DND-41 (cell line): ENCODE measurements at places on chromosomes 7 and 10.

DNA sequence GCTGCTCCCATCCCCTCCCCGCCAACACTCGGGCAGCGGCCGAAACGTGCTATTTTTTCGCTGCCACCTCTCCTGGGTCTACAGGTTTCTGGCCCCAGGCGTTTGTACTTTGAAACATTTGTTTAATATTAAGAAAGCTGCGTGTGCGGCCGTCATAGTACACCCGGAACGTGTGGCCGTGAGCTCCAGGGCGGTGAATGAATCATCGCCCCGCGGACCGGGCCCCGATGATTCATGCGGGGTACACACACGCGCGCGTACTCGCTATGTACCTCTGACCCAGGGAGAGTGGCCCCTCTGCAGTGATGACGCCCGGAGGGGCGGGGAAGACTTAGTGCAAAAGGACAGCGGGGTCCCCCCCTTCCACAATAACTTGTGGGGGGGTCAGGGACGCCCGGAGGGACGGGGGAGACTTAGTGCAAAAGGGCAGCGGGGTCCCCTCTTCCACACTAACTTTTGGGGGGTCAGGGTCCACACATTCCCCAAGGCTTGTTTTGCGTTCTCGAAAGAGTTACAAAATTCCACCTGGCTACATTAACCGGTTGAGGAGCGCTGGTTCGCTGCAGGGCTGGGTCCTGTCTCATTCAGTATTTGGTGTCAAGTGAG is 56.5 kb upstream of the PCGF5 start:
- DNase-seq: peak; percentile 48

GRCh38 chr7:73567846-73568685 is 10.3 kb downstream of the TBL2 start:
- DNase-seq: peak; percentile 66

GRCh38 chr7:39540320-39540719 is 25.9 kb upstream of the YAE1 start:
- no peak for DNase-seq

DNA sequence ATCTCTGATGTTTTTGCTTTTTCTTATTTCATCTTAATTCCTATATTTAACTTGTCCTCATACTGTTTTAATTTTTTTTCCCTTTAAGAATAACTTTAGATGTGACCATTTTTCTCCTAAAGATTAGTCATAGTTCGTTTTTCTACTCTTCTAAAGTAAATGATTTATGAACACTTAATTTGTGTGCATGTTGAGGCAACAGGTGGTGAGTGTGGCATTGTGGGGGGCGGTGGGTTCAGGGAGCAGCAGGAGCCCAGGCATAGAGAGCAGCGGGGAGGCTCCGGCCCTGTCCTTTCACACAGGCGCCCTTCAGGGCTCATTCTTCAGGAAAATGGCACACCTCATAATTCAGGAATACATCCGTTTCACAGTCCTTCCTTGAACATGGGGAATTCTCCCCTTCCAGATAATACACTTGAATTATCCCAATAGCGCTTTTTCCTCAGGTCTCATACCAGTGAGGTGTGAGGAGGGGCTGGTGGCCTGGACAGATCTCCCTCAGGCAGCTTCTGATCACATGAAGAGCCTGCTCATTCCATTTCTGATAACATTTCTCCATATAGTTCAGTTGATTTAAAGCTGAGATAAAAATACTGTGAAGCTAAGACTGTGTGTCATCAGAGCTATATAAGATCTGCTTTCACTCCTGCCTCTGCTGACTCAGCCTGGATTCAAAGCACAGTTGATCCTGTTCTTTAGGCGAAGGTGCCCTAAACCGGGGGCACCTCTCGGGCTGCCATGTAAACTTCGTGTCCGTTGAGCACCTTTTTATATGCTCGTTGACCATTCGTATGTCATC is 40.2 kb downstream of the CUL1 start:
- DNase-seq: no peak

DNA sequence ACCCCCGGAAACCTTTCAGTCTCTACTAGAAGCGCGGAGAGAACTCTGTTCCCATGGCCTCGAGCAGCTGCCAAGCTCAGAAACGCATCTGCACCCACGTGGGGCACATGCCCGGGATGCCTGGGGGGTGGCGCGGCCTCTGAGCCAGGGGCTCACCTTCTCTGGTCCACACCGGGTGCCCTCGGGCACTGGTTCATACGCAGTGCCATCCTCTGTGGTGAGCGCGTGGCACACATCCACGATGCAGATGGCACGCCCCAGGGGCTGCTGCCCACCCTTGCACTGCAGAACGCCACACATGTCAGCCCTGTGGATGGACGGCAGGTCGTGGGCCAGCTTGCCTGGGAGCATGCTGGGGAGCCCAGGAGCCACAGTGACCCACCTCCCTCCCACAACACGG is 6.5 kb downstream of the ADAM8 start:
- no peak for DNase-seq

GRCh38 chr7:99949645-99950228 is 20.3 kb upstream of the GJC3 start:
- DNase-seq: no peak

DNA sequence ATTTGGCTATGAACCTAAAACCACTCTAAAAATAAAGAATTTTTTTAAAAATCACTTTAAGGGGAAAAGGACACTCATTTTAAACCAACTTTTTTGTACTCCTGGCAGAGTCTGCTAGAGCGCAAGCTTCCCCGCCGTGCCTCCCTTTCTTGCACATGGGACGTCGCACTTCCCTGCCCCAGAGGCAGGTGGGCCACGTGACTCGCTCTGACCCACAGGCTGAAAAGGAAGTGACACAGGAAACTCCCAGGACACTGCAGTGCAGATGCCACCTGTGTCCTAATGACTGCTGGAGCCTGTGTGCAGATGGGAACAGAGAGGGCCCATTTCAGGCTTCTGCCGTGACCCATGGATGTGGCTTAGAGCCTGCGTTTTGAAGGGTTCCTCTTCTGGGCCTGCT is 142.1 kb upstream of the LANCL2 start:
- DNase-seq: no peak

- DNase-seq: no peak
Observed at GRCh38 chr10:126909147-126909546, 3.9 kb downstream of the DOCK1 start.

DNA sequence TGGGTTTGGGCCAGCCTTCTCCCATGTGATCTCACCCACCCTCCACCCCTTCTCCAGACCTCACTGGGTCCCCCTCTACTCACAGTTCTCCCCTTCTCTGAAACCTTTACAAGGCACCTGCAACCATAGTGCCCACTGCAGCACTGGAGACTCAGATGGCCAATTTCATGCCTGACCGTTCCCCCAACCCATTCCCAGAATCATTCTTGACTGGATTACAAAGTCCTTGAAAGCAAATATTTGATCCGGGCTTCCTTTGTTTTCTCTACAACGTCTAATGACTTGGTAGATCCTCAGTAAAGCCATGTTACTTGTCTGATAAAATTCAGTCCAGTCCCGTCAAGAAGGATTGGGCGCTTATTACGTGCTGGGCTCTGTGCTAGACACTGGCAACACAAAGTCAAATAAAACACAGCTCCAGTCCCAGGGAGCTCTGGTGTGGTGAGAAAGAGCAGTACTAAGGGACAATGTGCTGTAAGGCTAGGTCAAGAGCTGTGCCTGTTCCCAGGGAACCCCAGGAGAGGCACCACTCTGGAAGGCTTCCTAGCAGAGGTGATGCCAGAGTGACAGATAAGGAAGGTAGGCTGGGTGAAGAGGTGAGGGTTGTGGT is 36.5 kb downstream of the SH3PXD2A start:
- DNase-seq: no peak

DNA sequence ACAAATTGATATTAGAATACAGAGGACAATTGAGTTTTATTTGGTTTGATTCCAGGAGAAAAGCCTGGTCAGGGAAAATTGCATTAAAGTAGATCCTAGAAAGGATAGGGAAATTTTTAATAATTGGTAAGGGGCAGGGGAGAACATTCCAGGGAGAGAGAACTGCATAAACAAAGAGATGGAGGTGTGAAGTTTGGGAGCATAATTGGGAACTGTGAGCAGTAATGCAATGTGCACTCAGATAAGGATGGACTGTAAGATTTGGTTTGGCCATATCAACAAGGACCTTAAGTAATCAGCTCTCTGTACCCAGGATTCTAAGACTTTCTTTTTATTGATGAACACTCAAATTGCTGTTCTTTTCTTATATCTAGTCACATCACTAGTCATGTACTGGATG is 41.4 kb downstream of the ZMYND11 start:
- no peak for DNase-seq

GRCh38 chr7:2465928-2466327 is 10.3 kb downstream of the GRIFIN start:
- no peak for DNase-seq

GRCh38 chr10:470339-471003 is 219.0 kb downstream of the DIP2C start:
- DNase-seq: no peak

DNA sequence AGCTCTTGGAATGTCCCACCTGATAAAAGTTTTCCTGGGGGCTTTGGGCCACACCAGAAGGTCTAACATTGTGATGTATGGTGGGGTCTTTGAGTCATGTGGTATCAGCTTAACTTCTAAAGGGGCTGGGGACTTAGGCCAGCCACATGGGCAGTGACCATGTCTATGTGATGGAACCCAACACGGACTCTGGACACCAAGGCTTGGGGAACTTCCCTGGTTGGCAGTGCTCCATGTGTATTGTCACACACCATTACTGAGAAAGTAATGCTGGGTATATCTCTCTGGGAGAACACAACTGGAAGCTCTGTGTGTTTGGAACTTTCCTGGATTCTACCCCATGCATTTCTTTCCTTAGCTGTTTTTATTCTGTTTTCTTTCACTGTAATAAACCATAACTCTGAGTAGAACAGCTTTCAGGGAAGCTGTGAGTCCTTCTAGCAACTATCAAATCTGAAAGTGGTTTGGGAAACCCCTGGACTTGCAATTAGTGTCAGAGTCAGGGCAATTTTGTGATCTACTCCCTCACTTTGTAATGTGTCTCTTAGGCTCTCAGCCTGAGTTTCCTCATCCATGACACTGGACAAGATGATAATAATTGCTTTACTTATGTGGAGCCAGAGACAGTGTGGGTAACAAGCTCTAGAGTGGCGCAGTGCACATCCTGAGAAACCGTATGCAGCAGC is 28.4 kb upstream of the AGK start:
- no peak for DNase-seq

- DNase-seq: no peak
Observed at GRCh38 chr7:75647709-75648438, 90.9 kb downstream of the HIP1 start.

DNA sequence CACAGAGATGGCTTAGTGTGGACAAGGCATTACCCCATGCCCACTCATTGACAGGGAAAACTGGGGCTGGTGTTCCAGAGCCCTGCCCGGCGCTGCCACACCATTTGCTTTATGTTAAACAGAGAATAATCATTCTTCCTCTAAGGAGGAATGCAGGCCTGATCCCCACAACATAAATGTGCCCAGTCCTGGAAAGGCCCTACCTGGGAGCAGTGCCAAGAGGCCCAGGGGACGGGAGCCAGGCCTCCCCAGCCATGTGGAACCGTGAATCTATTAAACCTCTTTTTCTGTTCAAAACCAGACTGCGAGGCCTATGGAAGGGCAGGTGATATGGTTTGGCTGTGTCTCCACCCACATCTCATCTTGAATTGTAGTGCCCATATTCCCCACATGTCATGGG is 264.1 kb downstream of the GRID1 start:
- DNase-seq: no peak

DNA sequence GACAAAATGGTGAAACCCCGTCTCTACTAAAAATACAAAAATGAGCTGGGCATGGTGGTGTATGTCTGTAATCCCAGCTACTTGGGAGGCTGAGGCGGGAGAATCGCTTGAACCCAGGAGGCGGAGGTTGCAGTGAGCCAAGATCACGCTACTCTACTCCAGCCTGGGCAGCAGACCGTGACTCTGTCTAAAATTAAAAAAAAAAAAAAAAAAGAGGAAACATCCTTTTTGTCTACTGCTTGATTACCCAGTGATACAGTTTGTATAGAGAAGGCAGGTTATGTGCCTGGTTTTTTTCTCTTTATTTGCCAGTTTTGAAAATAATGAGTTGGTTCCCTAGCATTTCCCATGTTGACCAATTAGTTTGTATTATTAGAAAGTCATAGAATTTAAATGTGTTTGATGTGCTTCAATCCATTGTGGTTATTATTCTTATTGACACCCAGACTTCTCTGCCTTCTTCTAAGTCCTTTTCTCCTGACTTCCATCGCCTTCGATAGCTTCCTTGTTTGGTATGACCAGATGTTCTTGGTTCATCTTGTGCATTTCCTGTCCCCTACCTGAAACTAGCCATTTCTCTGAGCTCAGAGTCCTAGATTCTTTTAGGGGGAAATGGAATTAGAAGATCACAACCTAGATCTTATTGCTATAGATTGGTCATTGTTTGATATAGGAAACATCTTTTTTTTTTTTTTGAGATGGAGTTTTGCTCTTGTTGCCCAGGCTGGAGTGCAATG is 43.2 kb downstream of the VKORC1L1 start:
- no peak for DNase-seq

- no peak for DNase-seq
Observed at GRCh38 chr7:130874071-130874915, 140.3 kb upstream of the KLF14 start.

GRCh38 chr7:107946451-107946850 is 55.5 kb downstream of the DLD start:
- DNase-seq: no peak

- DNase-seq: no peak
Observed at GRCh38 chr10:88256013-88256680, 327.0 kb downstream of the RNLS start.

DNA sequence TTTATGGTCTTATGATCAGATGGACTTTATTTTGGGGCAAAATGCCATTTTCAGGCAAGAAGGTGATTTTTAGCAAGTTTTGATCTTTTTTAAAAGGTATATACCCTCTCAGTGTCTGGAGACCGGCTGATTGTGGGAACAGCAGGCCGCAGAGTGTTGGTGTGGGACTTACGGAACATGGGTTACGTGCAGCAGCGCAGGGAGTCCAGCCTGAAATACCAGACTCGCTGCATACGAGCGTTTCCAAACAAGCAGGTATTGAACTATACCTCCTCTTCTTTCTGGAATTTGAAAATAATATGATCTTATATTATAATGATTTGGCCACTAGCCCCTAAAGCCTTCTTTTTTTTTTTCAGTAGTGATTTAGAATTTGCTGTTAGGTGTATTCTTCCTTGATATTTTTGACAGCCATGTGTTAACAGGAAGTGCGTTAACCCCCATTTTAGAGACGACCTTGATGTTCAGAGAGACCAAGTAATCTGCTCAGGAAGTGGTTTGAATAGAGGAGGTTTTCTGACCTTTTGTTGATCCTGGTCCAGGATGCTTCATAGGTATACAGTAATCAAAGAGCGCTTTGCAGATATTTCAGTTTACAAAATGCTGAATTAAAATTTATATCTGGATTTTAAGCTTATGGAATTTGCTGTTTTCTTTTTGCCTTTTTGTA is 6.2 kb downstream of the BUB3 start:
- peak; percentile 38 for DNase-seq
